ENCODE measurements at places on chromosomes 2 and 18.

GRCh38 chr2:156321243-156321904 is 11.1 kb downstream of the NR4A2 start:
- peak; percentile 60 for DNase-seq

DNA sequence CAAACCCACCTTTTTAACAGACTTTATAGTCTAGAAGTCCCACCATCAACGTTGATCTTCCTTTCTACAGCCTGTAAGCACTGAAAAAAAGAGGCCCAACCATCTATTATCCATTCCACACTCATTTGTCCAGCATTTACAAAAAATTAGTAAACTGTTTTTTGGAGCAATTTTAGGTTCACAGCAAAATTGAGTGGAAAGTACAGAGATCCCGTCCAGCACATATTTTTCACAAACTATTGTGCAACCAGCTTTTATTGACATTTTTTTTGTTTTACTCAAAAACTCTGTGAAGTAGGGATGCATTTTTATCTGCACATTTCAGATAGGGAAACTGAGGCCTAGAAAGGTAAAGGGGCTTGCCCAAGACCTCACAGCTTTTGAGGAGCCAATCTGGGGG is 68.6 kb downstream of the TNP1 start:
- no peak for DNase-seq

GRCh38 chr2:64049633-64050220 is 30.5 kb upstream of the VPS54 start:
- DNase-seq = peak; percentile 83

DNA sequence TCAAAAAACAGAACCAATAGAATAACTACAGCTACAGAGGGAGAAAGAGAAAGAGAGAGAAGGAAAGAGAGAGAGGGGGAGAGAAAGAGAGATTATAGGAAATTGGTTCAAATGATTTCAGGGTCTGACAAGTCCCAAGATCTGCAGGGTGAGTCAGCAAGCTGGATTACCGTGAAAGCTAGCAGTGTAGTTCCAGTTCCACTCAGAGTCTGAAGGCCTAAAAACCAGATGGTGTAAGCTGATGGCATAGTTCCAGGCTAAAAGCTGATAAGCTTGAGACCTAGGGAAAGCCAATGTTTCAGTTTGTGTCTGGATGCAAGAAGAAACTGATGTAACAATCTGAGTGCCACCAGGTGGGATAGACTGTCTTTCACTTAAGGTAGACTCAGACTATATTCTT is 397.7 kb downstream of the TRIB2 start:
- no peak for DNase-seq

- DNase-seq = no peak
Measured at GRCh38 chr2:234411793-234412192, 85.1 kb downstream of the ARL4C start.

DNA sequence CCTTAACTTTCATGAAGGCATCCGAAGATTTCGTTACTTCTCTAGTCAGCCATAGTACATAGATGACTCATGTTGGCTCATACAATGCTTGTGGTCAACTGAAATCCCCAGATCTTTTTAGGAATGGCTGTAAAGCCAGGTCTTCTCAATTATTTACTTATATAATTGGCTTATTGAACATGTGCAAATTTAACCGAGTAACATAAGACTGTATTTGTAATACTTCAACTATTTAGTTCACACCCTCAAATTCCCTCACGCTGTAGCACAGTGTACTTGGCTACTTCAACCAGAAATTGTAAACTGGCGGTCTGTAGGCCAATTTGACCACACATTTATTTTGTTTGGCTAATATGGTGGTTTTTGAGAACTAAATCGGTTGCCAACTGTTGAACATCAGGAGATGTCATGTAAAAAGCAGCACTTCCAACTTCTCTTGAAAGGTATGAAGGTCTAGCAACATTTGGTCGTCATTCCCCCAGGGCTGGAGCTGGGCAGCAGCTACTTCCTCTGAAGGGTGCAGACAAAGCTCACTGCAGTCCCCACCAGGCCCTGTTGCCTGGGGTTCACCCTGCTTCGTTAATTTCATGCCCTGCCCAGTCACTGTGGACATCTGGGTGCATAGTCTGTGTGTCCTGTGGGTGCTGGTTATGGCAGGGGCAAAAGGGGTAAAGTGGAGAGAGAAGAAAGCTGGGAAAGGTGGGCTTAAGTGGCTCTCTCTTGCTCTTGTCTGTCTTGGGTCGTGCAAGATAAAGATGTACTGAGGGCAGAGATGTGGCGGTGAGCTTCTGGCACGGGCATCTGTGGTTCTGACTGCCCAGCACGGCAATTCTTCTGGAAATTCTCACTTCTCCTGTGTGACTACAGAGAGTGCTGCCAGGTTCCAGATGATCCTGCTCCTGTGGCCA is 3.2 kb upstream of the SH3RF3 start:
- no peak for DNase-seq

DNA sequence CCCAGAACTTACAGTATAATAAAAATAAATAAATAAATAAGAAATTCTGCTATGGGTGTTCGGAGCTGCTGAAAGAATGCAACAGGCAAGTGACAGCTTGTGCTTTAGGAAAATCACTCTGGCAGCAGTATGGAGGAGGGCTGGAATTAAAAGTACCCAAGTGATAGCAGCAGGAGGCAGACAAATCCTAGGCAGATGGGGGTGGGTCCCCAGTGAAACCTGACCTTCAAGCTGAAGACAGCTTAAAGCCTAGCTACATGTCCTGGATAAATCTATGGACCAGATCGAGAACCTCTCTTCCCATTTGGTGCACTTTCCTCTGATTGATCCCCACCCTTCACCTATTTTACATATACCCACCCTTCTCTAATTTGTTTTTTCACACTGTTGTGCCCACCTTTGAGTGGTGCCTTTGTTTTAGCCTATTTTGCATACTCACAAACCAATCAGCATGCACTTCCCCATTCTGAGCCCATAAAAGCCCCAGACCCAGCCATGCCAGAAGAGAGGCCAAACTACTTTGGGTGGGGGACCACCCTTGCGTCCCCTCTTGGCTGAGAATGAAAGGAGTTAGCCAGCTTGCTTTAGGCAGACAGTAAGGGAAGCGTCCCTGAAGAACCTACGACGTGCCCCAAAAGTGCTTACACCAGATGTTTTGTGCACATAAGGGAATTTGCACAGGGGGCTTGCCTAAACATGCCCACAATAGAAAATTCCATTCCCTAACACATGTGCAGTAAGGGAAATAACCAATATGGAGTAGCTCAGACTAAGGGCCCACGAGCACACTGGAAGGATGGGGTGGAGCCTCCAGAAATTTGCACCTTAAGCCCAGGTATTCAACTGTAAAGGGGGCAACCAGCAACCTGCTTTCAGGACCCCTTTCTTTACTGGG is 3.0 kb downstream of the METTL8 start:
- DNase-seq = no peak

- DNase-seq = no peak
Measured at GRCh38 chr2:31586230-31586629, 5.5 kb upstream of the SRD5A2 start.

DNA sequence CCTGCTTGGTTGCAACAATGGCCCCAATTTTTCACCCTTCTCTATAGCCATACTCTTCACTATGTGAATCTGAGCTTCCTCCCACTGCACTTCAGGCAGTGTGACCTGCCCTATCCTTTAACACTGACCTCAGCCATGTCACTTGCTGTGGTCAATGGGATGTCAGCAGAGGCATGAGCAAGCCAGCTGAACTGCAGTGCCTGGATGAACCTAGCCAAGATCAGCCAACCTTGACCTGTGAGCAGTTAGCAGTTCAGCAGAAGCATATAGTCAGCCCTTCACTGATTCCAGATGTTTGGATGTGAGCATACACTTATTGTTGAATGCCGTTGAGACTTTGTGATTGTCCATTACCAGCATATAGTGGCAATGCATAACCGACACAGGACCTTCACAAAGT is 63.4 kb upstream of the BOD1L2 start:
- DNase-seq = no peak

DNA sequence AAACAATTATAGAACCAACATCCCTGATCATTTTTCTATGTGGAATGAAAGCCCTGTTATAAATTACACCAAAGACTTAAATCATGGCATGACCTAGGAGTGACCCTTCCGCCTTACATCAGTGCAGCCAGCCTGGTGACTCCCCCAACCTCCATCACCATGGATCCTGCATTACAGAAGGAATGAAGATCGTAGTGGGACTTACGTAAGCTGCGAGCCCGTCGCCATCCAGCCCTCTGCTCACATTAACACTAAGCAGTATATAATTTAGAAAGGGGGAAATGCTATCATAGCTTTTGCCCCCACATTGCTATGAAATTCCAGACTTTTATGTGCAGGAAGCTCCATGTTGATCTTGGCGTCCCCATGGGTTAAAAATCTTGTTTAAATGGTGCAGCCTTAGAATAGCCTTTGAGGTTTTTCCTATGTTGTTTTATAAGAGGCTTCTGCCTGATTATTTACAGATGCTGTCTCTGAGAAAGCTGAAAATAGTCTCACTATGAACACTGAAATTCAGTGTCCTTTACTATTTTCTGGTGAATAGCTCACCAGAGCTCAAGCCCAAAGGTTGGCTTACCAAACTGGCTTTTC is 76.3 kb downstream of the COLEC12 start:
- no peak for DNase-seq

GRCh38 chr2:234788381-234788780 is 163.4 kb upstream of the SH3BP4 start:
- no peak for DNase-seq

DNA sequence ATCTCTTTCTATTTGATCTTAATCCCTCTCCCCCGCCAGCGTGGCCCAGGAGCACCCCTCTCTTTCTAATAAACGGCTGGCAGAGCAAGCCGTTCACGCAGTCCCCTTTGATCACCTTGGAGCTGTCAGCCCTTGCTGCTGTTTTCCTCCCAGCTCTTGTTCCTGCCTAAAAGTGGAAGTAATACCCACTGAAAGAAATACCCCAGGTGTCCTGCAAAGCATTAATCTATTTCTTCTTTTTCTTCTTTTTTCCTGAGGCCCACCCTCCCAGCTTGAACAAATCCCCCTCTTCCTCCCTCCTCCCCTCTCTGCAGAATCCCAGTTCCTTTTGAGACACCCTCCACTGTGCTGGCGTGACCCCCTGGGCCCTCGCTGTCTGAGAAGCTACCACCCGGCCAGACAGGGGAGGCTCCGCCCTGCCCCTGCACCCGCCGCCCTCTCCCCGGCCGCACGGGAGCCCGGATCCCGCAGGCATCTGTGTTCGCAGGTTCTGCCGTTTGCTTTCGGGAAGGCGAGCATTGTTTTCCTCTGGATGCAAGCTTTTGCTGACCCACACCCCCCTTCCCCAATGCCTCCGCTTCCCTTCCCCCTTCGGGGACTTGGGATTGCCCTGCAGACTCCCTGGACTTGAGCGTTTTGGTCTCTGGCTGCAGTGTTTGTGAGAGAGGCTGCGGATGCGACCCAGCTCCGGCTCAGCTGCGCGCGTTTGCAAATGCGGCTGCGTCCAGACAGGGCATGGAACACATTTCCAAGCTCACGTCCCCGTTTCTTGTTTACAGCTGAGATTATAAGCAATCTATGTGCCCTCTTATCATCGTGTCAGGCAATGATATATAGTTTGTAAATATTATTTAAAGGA is 631.5 kb downstream of the NYAP2 start:
- DNase-seq = peak; percentile 41

- no peak for DNase-seq
Measured at GRCh38 chr18:54750350-54750749, 77.9 kb upstream of the RAB27B start.

DNA sequence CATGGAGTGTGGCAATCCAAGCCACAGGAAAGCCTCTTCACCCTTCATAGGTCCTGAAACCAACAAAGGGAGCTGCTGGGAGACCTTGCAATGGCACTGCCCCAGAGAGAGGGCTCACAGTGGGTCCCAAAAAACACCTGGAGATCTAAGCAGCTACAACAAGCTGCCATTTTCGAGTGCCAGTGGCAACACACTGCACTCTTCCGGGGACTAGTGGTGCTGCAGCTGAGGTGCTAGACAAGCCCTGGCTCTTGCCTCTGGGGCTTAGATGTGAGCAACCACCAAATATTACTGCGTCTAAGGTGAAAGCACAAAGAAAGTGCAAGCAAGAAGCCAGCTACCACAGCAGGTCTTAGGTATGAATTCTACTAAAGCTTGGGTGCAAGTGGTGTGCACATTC is 192.9 kb downstream of the NOL4 start:
- no peak for DNase-seq

GRCh38 chr2:18546567-18546966 is 13.9 kb downstream of the RDH14 start:
- no peak for DNase-seq

- DNase-seq = no peak
Measured at GRCh38 chr2:71156573-71156972, 26.1 kb downstream of the MPHOSPH10 start.

DNA sequence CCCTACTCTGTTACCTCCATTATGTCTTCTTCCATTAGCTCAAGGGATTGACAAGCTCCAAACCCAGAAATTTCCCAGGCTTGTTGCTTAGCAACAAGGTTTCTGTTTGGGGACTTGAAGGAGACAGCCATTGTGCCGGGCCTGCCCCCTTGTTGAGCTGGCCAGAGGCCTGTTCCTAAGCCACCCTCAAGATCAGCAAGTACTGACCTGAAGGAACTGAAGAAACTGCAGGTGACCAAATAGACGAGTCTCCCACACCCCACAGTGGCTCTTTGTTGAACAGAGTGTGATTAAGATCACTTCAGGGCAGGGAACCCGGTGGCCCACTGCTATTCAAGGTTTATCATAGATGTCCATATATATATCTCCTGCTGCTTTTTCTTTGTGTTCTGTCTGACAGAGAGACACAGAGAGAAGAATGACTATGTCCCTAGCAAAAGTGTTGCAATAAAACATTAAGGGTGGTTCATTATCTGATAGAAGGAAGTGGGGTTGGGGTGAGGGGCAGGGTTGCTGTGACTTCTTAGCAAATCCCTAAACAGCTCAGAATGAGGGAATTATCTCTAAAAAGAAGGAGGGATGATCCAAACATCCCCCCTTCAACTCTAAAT is 69.2 kb downstream of the RNF144A start:
- DNase-seq = no peak

DNA sequence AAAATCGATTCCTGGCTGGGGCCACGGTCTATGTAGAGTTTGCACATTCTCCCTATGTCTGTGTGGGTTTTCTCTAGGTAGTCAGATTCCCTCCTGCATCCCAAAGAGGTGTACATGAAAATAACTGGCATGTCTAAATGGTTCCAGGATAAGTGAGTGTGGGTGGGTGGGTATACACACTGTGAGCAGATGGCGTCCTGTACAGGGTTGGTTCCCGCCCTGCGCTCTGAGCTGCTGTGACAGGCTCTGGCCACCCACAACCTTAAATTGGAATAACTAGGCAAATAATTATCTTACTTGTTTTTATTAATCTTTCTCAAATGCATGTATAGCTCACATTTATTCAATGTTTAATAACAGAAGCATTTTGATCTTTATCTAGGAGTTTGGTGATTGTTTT is 16.3 kb downstream of the THOC1 start:
- no peak for DNase-seq
